ENCODE measurements at places on chromosomes 6 and 20. TPM values are rescaled to one million over a fixed set of nuclear protein-coding genes. Genes with fewer than 3 reads are reported as not detected.

CTSA gene
- total RNA-seq = 49.5 TPM

RNGTT gene
- 14.3 TPM for total RNA-seq

FERMT1 gene
- total RNA-seq = 3.0 TPM

GUCA1A gene
- not detected for total RNA-seq

SLC22A3 gene
- total RNA-seq = 0.09 TPM

DDR1 gene
- total RNA-seq = 5.6 TPM

HLA-DOA gene
- total RNA-seq = not detected

SLC13A3 gene
- total RNA-seq = 0.09 TPM

ABT1 gene
- total RNA-seq = 21.9 TPM

RNF182 gene
- total RNA-seq = under 0.01 TPM

UFL1 gene
- total RNA-seq = 16.5 TPM

HELZ2 gene
- total RNA-seq = 44.7 TPM

DSN1 gene
- 10.9 TPM for total RNA-seq

LPA gene
- not detected for total RNA-seq

BPIFB4 gene
- total RNA-seq = not detected

IPCEF1 gene
- total RNA-seq = 0.09 TPM

POPDC3 gene
- total RNA-seq = 0.19 TPM

GNAS-AS1 gene
- 0.85 TPM for total RNA-seq

CLPSL2 gene
- total RNA-seq = not detected

REM1 gene
- total RNA-seq = 0.09 TPM

MRS2 gene
- total RNA-seq = 15.5 TPM

POU5F1 gene
- not detected for total RNA-seq

OR2J3 gene
- not detected for total RNA-seq

SRSF12 gene
- under 0.01 TPM for total RNA-seq

TMC2 gene
- not detected for total RNA-seq

ZSCAN23 gene
- 1.9 TPM for total RNA-seq

SPATS1 gene
- total RNA-seq = not detected

SLC26A8 gene
- not detected for total RNA-seq

TRIM10 gene
- not detected for total RNA-seq

CYP24A1 gene
- total RNA-seq = not detected
